ENCODE measurements at places on chromosomes 6 and 20.

DNA sequence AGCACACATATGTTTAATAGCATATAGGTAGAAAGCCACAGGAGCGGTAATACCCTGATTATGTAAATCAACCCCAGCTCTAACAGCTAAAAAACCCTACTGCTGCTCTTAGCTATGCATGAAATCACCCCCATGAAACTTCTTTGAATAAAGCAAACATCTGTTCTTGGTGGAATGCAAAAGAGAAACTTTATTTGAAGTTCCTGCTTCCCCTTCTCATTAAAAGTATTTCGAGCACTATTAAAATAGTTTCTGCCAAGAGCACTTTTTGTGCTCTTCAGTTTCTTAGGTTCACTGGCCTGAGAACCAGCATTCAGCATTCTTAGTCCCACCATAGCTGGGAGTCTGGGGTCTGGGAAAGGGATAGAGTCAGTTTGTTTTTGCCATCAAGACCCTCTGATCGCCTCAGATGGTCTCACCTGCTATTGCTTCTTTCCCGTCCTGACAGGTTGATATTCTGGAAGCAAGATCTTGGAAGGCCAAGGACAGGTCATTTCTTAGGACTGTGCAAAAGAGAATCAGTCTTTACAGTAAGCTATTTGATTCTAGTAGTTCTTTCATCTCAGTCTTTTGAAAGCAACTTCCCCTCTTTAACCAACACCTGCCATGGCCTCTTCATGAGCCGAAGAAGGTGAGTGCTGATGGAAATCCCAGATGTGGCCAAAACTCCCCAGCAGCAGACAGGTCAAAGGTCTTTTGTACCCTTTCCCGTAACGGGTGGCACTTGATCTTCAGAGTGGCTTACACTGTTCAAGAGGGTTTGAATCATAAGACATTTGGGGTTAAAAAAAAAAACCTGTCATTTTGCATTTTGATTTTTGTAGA, 76.5 kb upstream of the TMEM170B start:
- DNase-seq = no peak

DNA sequence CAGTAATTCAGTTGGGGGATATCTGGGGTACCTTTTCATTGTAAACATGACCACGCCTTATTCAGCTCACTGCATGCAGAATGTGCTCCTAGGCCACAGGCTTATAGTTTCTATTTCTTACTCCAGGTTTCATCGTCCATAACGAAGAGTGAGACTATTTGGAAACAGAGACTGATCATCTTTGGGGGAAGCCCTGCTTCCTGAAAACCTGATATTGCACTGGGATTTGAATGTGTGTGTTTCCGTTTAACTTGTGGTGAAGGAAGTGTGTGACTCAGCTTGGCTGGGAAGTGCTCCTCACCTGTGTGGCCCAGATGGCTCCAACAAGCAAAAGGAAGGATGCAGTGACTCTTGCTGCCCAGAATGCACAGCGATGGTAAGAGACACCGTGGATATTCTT, 19.6 kb upstream of the LTV1 start:
- DNase-seq = no peak

DNA sequence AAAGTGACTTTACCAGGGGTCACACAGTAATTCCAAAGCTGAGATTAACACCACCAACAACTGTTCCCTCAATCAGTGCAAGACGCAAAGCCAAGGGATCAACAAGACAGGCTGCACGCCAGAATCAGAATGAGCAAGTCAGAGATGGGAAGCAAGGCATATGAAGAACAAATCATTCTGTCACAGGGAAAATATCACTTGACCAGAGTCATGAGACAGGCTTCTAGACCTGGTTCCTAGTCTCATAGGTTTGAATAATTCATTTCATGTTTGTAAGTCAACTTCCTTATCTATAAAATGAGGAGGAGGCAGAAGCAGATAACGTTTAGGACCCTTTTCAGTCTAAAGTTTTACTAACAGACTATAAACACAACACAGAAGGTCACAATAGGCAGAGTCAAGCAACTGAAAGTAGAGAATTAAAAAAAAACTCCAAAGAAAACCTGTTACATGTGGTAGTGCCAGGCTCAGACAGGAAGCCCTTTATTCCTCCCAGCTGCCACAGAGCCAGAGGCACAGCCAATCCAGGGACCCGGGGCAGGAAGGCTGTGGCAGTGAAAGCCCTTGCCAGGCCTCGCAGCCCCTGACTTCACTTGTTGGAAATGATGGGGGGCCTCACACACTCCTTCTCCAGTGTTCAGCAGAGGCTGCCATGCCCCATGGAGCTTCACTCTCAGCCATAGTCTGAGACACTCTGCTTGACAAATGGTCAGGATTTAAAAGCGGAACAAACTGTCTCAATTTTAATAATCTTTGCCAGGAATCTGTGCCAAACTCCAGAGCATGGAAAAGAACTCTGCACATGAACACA, 29.2 kb upstream of the DST start:
- DNase-seq = no peak

DNA sequence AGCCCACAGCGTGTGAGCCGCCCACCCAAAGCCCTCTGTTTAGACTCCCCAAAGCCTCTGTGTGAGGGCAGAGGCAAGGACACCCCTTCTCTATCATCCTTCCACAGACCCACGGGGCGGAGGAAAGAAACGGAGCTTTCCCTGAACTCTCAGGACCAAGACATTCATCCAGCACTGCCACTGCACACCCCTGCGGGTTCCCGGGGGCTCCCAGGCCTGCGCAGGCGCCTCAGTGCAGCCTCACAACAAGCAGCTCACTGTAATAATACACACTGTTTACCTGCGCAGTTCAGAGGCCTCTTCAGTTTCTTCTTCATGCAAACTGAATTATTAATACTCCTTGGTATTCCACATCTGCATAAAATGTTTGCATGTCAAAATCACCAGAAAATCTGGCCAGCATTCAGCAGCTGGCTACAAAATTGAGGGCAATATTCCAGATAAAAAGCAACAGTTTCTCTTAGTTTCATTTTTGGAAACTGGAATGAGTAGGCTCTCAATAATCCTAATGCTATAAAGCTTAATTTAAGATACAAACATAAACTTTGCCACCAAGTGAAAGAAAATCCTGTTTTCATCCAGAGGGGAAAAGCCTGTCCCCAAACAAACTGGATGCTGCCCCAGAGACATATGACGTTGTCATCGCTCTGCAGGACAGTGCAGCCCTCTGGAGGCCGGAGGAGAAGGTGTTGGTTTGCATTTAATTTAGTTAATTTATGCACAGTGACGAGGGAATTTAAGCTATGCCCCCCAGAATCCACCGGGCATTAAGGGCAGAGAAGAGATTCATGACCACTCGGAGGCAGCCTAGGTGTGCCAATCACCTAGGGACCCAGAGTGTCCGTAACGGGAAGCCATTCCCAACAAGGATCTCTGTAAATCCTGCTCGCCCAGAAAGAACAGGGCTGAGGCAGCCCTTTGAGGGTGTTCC, 45.3 kb downstream of the NINL start:
- DNase-seq = peak; percentile 69

GRCh38 chr6:3321875-3322274, 63.1 kb downstream of the PSMG4 start:
- no peak for DNase-seq

DNA sequence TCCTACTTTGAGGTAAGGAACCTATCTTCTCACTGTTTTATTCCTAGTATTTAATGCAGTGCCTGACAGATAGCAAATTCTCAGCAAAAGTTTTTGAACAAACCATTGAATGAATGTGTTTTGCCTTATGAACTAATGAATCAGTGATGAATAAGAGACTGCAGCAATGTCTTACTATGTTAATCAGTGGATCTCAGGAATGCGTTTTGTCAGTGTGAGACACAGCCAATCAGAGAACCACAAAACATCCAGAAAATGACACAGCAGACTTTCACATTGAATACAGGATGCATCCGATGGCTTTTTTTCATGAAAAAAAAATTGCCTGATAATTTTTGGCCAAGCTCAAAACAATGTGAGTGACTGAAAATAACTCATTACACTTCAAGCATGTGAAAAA, 270.5 kb downstream of the BMP2 start:
- DNase-seq = peak; percentile 31

DNA sequence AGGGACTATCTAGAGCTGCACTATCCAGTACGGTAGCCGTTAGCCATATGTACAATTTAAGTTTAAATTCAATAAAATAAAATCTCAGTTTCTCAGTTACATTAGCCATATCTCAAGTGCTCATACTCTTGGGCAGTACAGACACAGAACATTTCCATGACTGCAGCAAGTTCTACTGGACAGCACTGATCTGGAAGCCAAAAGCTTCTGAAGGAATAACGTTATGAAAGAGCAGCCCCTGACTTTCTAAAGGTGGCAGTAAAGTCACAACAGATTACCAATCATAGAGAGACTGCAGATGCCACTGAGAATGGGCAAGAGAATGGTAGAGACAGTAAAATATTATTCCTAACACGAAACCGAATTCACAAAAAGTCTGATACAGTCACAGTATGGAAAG, 36.8 kb downstream of the NDRG3 start:
- no peak for DNase-seq

DNA sequence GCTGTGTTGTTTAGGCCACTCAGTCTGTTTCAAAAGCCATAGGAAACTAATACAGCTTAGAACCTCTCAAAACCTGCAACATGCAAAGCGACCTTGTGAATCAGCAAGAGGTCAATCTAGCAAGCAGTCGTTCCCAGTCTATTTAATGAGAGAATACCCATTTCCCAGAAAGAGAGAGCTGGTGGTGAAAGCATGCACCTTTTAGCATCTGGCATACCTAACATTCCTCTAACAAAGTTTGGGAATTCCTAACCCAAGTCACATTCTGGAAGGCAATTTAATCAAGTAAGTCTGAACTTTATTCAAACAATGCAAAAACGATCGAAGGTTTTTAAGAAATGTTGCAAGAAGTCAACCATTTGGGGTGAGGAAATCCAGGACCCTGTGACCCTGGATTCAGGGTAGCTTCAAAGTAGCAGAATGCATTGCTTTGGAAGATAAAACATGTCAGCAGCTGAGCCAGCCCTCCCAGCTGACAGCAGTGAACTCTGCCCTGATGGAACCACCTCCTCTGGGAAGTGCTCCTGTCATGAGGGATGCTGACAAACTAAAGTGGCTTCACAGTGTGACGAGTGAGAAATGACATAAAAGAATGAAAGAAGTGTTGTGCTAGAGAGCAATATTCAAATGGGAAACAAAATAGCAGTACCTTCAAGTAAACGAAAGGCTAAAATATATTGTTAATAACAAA, 104.8 kb downstream of the GMDS start:
- DNase-seq = no peak

- DNase-seq = no peak
Measured at GRCh38 chr6:139295901-139296300, 4.1 kb upstream of the TXLNB start.

DNA sequence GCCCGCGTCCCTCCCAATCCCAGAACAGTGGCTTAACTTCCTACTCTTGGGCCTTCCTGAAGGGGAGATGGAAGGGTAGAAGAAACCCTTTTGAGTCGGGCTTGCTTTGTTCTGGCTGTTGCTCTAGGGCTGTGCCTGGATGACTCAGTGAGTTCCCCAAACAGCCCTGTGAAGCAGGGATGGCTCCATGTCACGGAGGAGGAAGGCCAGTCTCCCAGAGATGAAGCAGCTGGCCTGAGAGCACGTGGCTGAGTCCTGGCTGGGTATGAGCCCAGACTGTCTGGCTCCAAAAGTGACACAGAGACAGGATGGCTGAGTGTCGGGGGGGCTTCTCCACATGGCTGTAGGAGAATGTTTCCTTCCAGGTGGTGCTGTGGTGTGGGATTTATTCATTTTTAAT, 4.6 kb downstream of the SYTL3 start:
- no peak for DNase-seq

DNA sequence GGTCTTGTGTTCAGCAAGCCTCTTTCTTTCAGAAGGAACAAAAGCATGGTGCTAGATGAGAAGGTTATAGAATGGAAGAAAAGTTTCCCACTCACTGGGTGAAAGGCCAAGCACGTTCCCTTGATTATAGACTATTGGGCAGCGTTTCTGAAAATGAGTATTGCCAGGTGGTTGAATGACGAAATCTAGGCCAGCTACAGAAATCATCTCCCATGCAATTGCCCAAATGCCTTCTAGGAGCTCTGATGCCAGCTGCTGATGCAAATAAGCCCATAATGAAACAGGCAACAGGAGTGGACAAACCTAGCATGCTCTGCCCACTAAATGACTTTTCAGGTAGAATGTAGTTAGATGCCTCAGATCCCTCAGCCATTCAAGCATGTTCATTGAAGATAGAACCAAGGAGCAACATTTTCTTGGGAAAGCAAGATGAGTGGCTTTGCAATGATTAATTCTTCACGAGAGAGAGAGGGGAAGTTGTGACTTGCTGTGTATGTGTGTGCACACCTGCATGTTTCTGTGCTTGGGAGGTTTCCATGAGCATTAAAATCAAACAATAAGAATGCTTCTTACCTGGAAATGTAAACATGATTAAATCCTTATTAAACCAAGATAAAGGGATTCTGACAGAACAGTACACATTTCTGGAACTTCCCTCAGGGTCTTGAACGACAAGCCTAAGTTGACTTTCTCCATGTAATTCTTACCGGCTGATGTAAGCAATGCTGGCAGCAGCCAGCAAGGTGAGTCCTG, 43.6 kb downstream of the ADTRP start:
- no peak for DNase-seq

GRCh38 chr20:25318471-25319240, 70.8 kb downstream of the PYGB start:
- no peak for DNase-seq

DNA sequence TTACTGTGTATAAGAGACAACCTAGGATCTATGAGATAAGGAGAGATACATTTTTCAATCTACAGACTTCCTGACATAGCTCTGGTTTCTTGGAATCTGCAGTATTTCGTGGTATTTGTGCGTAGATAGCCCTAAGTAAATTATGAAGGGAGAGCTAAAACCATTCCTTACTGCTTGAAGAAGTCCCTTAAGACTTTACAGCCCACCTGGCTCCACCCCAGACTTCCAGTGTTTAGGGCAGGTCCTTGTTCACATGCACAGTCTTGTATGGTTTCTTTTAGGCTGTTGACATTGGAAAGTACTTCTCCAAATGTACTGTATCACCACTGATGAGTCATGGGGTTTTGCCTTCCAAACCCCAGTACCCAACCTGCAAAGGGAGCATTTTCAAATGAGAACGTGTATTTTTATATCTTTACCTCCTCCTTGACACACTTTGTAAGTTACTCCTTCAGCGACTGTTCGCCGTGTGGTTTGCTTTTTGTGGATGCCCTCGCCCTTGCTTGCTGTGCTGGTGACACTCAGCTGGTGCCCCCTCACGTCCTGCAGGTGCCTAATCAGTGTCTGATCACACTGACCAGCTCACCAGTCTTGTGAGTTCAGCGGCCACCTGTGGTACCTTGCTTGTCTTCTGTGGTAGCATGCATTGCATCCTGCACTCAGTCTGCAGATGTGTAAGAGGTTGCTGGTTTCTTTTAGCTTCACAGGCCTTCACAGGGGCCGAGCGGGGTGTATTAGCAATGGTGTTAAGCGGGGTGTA, 73.3 kb downstream of the IGF2R start:
- no peak for DNase-seq

GRCh38 chr6:98686008-98686601, 148.3 kb upstream of the POU3F2 start:
- DNase-seq = no peak
